ENCODE measurements at places on chromosomes 4 and X.

GRCh38 chr4:165782623-165783022, 90.4 kb upstream of the TLL1 start:
- no peak for DNase-seq

DNA sequence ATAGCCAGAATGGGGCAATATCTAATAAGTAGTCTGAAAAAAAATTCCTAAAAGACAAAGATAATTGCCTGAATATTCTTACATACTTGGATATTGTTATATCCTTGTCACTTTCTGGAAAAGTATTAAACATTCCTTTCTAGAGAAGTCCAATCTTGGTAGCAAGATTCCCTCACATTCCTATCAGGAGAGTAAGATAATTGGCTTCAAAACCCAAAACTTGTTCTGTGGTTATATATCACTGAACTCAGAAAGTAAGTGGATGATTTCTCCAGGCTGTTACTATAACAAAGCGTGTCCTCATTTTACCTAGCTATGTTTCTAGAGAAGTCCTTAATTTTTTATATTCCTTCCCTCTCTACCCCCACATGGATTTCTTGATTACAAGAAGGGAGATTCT, 46.0 kb upstream of the TEX13A start:
- no peak for DNase-seq

DNA sequence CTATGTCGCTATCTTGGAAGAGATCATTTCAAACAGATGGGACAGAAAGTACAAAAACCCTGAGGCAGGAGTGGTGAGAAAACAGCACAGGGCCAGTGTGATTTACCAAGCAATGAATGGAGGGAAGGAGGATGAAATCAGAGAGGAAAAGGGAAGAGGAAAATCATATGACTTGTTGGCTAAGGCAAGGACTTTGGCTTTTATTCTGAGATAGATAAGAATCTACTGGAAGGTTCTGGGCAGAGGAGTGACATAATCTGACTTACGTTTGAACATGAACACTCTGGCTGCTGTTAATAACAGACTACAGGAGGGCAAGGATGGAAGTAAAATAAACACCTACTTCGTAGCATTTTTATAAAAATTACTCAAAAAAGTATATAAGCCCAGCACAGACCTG, 207.8 kb upstream of the SLC7A11 start:
- DNase-seq: no peak

- DNase-seq: no peak
Measured at GRCh38 chr4:97498875-97499274, 644.4 kb downstream of the STPG2 start.

GRCh38 chr4:138298431-138298830, 56.3 kb upstream of the SLC7A11 start:
- DNase-seq: no peak

GRCh38 chr4:55186700-55187099, 61.3 kb upstream of the KDR start:
- no peak for DNase-seq

DNA sequence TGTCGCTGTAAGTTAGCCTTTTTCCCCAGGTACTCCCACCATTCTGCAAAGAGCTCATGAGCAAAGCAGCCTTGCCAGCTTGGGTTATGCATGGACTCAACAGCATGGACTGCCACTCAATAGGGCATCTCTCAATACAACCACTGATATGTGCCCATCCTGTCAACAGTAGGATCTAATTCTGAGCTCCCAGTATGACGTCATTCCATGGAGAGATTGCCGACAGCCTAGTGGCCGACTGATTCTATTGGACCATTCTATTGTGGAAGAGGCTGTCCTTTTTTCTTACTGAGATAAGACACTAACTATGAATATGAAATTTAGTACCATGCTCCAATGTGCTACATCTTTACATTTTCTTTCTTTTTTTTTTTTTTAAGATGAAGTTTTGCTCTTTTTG, 2389.0 kb upstream of the AGA start:
- no peak for DNase-seq

- no peak for DNase-seq
Measured at GRCh38 chr4:110905367-110905766, 282.5 kb upstream of the PITX2 start.

GRCh38 chr4:153747406-153747955, 12.3 kb downstream of the RNF175 start:
- no peak for DNase-seq

DNA sequence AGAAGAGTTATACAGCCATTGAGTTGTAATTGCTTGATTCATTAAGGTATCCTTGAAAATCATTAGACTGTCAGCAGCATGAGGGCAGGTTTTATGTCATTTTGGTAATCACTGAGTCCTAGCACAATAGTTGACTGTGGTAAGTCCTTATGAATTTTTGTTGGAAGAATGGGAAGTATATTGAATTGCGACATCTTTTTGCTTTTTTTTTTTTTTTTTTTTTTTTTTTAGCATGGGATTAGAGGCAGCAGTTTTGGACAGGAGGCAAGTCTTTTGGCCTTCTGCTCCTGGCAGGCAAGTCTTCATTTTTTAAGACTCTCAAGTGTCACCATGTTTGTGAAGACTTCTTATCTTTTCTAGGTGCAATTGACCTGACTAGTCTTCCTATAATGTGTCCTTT, 29.7 kb downstream of the PRRG1 start:
- DNase-seq: no peak

DNA sequence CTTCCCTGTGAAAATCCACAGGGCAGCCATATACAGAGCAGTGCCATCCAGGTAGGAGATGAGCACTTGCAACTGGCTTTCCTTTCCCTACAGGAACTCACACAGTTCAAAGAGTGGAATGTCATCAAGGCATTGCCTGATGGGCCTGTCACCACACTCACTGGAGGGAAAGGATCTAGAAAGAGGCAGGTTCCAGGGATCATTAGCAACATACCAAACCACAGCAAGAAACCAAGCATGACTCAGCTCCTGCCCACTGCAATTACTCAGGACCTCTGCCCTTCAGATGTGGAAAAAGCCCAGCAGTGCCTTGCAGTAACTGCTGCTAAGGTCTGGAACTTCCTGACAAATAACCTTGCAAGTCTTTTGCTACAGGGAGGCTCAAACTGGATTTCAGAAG, 101.2 kb downstream of the ZNF674 start:
- DNase-seq: no peak

GRCh38 chrX:38985375-38985774, 184.1 kb downstream of the MID1IP1 start:
- DNase-seq: no peak
